ENCODE measurements at places on chromosomes 11 and 22.

DNA sequence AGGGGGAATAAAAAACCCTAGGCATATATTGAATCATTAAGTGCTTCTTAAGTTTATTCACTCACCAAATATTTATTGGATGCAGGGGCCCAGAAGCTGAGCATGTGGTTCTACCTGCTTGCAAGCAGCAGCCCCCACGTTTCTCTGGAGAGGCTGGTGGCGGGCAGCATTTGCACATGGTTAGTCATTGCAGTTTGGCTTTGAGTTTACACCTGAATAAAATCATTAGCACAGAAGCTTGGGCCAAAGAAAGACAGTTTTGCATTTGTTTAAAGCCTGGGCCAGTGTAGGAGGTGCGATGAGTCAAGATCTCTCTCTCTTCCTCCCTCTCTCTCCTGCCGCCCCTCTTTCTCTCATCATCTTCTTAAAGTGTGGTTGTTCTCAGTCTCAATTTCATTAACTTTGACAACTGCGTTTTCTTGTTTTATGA, 72.6 kb downstream of the C22orf31 start:
- no peak for DNase-seq

DNA sequence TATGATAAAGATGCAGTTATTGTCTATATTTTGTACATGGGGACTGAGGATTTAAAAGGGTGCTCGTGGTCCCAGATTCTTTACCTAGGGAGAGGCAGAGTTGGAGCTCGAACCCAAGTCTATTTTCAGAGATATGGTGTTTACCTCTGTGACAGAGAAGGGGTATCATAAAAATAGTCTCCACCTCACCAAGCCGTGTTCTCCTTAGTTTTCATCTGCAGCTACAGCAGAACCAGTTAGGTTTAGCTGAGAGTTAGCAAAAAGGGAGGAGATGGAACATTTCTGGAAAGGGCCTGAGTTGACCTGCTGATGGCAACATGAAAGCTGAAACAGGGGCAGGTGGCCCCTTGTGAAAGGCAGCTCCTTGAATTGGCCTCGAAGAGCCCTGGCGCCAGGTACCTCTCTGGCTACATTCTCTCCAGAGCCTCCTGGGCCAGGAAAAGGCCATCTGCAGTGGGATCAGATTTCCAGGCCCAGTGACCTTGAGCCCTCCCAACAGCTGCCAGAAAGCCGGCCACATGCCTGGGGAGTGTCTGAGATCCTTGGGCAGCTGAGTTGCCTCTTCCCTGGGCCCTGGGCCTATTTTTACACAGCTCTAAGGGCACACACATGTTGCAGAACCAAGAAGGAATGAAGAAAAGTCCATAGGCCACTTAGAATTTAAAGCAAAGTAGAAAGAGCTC, 136.6 kb downstream of the NAV2 start:
- DNase-seq: no peak

DNA sequence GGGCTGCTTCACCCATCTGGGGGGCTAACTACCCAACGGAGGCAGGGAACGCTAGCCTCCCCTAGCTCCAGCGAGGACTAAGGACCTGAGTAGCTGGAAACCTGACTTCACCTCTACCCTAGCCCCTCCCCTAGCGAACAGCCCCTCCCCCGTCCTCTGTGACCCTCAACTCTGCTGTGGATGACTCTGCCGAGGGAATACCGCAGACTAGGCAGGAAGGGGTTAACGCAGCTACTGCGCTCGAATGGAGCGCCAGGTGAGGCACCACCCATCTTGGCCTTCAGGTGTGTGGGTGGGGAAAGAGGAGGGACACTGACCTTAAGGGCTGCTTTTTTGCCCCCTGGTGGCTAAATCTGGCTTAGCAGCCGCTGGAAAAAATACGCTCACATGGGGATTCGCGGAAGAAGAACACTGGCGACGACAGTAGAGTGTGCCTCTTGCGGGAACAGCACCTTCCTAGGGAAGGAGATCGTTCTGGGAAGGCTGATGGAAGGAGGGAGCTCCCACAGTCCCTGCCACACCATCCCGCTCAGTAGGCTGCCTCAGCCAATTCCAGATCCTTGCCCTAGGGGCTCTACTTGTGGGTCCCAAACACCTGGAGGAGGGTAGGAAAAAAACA, 4.5 kb upstream of the BCL9L start:
- DNase-seq: peak; percentile 51

GRCh38 chr22:30206944-30207343, 39.6 kb downstream of the LIF start:
- no peak for DNase-seq

DNA sequence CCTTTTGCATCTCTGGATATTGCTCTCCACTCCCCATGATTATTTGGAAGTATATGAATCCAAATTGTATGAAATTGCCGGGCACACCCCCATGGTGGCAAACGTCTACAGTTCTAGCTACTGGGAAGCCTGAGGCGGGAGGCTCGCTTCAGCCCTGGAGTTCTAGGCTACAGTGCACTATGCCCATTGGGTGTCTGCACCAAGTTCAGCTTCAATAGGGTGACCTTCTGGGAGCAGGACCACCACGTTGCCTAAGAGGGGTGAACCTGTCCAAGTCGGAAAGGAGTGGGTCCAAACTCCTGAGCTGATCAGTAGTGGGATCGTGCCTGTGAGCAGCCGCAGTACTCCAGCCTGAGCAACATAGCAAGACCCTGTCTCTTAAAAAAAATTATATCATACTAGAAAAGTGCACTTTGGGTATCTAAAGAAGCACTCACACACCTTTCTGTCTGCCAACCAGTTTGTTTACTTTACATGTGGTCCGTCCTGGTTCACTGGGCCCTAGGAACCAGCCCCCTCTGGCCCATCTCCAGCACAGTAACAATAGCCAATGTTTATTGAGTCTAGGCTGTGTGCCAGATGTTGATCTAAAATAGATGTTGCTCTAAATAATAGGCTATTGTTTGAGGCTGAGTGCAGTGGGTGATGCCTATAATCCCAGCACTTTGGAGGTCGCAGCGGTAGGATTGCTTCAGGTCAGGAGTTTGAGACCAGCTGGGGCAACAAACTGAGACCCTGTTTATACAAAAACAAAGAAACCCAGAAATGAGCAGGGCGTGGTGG, 16.4 kb upstream of the KAT5 start:
- no peak for DNase-seq

DNA sequence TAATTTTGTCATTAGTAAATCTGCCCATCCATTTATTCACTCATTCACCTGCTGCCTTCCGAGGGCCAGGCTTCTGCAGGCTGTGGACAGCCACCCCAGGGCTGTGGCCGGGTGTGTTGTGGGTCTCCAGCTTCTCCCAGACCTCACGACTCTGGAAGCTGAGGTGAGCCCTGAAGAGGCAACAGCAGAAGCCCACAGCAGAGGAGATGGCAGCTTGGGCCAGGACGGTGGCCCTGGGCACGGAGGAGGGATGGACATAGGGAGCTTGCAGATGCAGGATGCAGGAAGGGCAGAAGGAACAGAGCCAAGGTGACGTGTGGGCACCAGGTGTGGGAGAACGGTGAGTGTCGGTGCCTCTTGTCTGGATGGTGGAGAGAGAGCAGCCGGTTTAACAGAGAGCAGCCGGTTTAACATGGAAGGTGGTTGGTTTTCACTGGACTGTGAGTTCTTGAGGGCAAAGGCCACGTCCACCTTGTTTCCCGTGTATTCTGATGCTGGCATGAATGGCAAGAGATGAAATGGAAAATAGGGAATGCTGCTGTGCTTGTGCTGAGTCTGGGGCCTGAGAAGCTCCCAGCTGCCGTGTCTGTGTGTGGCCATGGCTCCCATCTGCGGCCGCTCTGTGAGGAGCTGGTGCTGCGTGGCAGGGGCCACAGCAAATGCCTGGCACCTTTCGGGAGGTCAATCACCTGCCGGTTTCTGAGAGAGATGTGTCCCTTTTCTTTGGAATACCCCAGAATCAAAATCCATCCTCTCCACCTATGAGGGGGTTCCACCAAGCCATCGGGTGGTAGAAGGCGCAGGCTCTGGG, 669.9 kb downstream of the BRD1 start:
- no peak for DNase-seq

DNA sequence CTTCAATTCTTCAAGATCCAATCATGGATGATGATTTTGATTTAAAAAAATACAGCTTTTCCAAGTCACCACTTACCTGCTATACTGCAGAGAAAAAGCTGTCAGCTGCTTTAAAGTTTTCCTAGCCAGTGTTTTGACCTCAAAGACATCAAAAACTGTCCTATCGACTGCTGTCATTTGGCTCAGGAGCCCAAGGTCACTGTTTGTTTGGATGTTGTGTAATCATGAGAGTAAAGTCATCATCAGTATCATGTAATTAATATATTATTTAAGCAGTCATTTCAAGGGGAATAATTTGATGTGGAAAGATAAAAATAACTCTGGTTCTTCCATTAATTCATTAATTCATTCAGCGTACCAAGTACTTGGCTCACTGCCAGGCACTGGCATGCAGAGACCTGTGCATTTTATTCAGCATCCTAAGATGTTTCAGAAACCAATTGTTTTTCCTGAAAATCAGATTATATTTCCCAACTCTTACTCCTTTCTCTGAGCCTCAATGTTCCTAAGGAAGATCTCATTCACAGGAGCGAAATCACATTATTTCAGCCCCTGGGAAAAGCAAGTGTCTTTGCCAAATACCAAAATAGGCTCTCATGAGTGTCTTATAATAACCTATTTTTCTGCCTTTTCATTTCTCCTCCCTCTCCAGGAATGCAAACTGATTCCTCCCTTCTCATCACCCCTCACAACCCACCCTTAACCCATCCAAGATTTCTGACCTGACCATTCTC, 59.9 kb downstream of the SLC1A2 start:
- DNase-seq: no peak

DNA sequence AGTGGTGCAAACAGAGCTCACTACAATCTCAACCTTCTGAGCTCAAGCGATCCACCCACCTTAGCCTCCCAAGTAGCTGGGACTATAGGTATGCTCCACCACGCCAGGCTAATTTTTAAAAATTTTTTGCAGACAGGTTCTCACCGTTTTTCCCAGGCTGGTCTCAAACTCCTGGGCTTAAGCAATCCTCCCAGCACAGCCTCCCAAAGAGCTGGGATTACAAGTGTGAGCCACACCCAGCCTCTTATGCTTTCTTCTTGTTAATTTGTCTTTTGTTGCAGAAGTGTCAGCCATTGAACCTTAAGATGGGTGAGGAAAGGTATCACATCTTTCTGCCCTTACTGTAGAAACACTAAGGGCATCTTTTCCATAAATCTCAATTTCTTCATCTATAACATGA, 34.9 kb downstream of the DENND5A start:
- no peak for DNase-seq

GRCh38 chr11:117597071-117597470, 199.9 kb downstream of the DSCAML1 start:
- no peak for DNase-seq

DNA sequence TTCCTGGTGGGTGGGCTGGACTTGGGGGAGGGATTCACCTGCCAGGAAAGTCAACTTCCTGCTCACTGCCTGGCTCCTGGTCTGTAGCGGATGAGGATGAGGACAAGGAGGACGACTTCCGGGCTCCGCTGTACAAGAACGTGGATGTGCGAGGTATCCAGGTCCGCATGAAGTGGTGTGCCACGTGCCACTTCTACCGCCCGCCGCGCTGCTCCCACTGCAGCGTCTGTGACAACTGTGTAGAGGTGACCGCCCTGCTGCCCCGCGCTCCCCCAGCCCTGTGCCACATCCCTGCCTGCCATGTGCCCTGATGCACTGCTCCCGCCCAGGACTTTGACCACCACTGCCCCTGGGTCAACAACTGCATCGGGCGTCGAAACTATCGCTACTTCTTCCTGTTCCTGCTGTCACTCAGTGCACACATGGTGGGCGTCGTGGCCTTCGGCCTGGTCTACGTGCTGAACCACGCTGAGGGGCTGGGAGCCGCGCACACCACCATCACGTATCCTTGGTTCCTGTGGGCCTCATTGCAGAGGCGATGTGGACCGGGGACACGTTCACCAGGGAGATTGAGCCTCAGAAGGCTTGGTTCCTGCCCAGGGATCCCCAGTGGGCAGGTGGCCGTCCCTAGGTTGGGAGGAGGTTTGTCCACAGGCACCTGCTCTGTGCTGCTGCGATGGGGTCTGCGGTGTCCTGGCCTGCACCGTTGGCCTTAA, 7.9 kb downstream of the ZDHHC8 start:
- no peak for DNase-seq

- DNase-seq: no peak
Measured at GRCh38 chr22:45314786-45315185, 5.1 kb downstream of the FAM118A start.

DNA sequence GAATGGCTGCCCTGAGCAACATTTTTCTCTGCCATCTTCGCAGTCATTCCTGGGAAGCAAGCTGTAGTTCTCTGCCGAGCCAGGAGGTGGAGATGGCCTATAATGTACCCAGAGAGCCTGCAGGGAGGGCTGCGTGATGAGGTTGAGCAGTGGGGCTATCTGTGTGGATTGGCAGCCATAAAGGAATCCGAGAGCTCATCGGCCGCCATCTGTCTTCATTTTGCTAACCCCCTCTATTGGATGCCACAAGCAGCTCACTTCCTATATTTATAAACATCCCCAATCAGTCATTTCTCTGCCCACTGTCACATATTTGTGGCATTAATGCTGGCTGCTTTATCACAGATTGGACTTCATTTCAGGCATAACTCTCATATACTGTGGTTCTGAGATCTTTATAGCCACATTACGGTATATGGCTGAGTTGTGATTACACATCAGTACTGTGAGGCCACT, 209.5 kb downstream of the NTM start:
- DNase-seq: no peak

- no peak for DNase-seq
Measured at GRCh38 chr11:111938687-111939160, 1.6 kb downstream of the DIXDC1 start.

- DNase-seq: no peak
Measured at GRCh38 chr22:30823015-30823370, 128.3 kb downstream of the OSBP2 start.

DNA sequence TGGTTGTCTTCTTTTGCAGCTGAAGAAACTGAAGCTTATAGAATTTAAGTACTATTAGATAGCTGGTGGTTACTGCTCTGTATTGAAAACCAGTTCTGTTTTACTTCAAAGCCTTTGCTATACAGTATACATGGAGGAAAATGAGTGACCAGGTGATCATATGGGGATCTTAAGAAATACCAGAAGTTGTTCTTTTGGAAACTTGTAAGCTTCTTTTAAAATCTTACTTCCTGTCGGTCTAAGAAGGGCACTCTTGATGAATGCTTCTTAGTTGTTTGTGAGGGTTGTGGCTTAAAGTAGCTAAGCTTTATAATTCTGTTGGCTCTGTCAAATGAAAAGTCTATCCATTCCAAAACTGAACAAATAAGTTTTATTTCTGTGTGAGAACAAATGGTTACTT, 55.2 kb downstream of the PDE3B start:
- no peak for DNase-seq

DNA sequence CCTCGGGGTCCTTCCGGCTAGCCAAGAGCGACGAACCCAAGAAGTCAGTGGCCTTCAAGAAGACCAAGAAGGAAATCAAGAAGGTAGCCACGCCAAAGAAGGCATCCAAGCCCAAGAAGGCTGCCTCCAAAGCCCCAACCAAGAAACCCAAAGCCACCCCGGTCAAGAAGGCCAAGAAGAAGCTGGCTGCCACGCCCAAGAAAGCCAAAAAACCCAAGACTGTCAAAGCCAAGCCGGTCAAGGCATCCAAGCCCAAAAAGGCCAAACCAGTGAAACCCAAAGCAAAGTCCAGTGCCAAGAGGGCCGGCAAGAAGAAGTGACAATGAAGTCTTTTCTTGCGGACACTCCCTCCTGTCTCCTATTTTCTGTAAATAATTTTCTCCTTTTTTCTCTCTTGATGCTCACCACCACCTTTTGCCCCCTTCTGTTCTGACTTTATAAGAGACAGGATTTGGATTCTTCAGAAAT, 1.9 kb upstream of the GCAT start:
- no peak for DNase-seq

All from substantia nigra (tissue), 51 donors.